ENCODE measurements at places on chromosomes 3 and 15.

DNA sequence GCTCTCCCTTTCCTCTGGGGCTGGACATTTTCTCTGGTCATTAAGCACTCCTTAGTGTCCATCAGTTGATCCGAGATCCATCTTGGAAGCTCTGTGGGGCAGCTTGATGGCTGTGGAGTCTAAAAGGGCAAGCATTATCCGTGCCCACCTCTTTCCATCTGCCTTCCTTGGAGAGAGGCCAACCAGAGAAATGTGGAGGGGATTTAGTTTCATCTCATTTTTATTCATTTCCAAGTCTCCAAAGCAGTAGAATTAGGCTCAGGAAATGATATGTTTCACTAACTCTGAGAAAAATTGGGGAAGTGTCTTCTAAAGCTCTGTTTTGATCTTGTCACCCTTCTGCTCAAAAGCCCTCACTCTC lies 95.9 kb upstream of the KLHL25 start:
- no peak for DNase-seq

- DNase-seq, result no peak
Observed at GRCh38 chr15:85118173-85118572, 136.5 kb downstream of the PDE8A start.

GRCh38 chr3:155742349-155742965 lies 2.4 kb downstream of the PLCH1 start:
- no peak for DNase-seq

DNA sequence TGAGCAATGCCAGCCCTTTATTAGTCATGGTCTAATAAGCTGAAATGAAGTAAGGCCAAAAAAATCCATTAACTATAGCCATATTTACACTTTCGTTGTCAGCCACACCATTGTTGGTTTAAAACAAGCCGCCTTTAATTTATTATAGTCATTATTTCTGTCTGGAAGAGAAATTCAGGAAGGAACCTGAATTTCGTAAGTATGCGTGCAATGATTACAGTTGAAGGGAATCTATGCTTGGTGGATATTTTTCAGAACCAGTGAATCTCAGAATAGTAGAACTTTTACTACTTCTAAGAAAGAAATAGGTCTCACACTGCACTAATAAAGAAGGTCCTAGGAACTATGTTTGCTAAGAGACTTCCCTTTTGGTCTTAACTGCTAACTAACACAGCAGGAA lies 59.1 kb downstream of the FAM43A start:
- no peak for DNase-seq

DNA sequence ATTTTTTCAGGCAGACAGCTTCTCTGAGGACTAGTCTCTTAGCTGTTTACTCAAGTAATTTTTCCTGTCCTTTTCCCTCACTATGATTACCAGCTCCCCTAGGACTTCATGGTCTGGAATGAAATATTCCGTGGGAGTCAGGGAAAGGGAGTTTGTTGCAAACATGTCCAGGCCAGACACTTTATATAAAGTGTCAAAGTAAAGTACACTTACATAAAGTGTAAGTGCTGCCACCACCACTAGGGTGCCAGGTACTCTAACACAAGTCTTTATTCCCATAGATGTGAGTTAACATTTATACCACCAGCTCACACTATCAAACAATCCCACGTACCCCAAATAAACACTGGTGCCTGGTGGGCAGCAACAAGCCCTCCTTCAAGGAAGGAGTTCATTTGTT lies 179.8 kb downstream of the SNRPN start:
- no peak for DNase-seq

DNA sequence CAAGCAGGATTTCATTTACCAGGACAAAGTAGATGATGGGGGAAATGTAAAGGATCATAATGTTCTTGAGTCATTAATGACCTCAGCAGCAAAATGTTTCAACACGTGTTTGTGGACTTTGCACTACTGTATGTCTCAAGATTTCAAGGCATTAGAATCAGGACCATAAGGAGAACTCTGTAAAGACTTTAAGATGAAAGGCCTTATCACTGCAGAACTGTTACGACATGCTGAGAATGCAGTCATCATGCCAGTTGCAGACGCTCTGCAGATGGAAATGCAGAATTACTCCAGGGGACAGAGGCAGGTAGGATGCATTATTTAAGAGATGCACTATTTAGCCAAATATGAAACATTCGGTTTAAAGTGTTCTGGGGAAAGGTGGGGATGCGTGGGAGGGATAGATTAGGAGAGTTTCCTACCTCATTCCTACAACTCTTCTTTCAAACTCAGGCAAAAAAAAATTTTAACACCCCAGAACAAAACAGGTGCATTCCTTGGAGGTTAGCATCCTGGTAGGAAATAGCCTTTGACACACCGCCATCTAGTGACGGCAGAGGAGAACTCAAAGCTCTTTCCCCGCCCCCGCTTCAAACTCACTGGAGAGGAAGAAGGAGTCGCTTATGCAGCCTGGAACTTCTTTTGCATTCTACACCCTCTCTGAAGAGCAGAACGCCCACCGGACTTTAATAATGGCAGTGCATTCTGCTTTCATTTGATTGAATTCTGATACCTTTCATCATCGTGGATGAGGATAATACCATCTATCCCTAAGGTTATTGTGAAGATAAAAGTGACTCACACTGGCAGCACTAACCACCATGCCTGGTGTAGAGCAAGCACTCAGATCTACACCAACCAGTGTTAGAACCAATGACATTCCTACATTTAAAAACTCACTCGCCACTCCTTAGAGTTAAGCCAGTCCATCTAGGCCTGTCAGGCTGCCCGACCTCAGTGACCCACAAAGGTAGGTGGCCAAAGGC lies 43.1 kb upstream of the TOPAZ1 start:
- peak; percentile 76 for DNase-seq

- no peak for DNase-seq
Observed at GRCh38 chr3:174710612-174711011, 148.5 kb upstream of the NAALADL2 start.

DNA sequence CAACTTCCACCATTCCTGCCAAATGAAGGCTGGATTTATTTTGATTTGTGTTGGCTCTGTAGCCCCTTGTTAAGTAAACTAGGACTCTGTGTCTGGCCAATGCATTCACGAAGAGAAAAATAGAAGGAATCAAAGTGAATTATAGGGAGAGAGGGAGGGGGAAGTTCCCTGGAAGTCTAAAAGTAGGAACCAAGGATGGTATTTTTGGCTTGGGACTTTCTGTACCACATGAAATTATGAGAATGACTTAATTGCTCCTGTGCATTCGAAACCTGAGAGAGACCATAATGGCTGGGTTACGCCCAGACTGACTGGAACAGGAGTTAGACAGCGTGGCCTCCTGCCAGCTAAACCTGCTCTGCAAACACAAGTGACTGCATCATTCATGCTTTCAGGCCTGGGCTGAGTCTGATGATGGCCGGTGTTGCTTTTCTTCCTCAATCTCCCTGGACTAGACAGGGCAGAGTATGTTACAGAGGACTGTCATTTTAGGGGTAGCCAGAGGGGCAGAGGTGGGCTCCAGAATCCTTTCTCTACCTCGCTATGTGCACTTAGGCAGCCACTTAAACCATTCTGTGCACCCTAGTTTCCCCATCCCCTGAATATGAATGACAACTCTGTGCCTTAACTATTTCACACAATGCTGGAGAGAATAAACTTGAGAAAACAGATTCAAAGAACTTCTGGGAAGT lies 58.9 kb downstream of the MYO1E start:
- no peak for DNase-seq

DNA sequence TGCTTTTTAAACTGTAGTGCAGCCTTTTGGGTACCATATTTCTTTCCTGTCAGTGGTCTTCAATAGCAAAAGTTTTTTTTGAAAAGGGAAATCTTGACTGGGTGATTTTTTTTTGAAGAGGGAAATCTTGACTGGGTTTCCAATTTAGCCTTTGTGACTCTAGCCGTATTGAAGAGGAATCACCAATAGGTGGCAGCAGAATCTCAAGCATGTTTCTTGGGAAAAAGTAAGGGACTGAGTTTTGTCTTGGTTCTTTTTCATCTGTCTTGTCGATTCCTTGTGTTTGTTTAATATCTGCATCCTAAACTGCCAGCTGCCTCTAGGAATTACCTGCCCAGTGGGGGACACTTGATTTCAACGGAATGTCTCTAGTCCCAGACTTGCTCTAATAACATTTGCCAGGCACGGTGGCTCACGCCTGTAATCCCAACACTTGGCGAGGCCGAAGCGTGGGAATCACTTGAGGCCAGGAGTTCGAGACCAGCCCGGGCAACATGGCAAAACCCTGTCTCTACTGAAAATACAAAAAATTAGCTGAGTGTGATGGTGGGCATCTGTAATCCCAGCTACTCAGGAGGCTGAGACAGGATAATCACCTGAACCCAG lies 89.2 kb downstream of the RBPMS2 start:
- peak; percentile 52 for DNase-seq

DNA sequence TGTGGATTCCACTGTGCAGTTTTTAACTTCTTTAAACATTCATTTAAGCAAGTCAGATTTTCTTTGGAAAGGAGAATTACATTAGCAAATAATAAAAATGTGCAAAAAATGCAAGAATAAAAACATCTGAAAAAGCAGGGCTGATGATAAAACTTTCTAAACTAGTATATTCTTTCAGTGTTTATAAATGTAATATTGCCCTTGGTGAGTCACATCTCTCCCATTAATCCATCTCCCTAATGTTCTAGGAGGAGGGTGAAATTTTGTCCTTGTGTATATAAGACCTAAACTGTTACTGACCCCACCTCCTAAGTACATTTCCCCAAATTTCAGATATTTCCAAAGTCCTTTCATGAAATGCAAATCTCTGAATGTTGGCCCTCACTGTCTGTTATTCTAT lies 28.5 kb upstream of the DCUN1D1 start:
- DNase-seq, result no peak

GRCh38 chr15:99955181-99955525 lies 221.9 kb upstream of the LYSMD4 start:
- no peak for DNase-seq

DNA sequence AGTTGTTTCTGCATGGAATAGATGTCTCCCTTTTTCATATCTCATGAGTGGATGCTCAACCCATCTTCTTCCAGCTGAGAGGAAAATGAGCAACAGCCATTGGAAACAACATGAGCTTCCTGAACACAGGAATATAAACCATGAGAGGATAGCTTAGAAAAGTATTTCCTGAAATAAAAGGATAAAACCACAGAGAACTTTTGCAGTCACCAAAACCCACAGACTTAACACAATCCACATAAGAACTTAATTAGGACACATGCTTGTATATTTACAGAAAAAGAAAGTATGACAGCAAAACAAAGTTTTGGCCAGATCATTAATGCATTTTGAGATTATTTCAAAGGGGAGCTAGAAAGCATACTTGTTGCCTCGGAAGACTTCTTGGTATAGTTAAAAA lies 180.5 kb upstream of the RASGRP1 start:
- no peak for DNase-seq

DNA sequence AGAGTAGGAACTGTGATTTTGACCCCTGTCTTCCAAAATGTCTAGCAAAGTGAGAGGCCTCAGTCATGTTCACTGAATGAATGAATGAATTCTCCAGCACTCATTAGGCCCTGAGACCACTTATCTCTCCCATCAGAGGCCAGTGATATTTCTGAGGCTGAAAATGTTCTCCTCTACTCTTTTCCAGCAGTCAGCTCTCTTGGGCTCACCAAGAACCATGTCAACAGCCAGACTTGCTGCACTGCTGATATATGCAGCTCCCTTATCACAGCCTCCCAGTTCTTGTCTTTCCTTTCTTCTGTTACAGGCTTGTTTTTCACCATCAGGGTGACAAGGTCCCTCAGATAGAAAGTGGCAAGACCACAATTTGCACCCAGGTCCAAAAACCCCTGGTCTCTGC lies 28.7 kb upstream of the MFSD1 start:
- DNase-seq, result no peak

GRCh38 chr15:56963126-56963525 lies 44.7 kb downstream of the TCF12 start:
- DNase-seq, result no peak

DNA sequence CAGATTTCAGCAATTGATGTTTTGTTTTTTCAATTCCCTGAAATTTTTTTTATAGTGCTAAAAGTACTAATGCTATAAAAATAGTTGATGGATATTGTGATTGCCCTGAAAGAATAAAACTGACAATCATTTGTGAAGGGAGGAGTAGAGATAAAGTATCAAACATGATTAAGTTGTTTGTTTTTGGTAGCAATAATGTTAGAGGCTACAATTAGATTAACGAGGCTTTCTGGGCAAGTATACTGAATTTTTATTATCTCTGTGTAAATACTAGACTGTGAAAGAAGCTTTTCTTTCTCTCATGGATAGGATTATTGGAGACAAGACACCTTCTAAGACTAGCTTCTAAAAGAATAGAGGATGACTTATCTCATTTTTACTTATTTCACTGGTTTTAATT lies 15.6 kb downstream of the NR1D2 start:
- DNase-seq, result no peak

DNA sequence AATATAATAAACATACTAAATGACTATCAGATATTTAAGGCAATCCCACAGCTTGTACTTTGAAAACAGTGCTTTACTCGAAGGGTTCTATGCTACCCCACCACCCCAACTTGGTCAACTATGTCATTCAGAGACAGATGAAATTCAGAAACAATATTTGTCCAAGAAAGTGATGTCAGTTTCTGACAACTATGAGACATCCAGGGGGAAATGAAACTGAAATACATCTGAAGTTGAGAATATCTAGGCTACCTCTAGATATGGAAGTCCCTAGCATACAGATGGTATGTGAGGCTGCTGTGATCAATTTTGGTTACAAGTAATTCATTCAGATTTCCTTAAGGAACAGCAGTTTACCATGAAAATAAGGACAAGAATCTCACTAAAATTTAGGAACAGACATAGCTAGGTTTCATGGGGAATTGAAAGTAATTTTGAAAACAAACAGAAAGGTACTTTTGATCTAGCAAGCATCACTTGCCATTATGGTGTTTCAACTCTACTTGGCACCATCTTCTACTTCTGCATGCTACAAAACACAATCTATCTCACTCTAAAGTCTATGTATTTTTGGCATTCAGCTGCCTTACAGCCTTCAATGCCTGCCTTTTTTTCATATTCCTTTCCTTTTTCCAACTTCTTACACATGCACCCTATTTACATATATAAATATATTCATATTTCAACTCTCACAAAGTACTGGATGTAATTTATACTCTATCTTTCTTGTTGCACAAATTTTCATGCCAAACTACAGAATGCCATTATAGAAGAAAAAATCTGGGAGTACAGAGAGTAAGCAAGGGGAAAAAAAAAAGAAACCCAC lies 21.7 kb downstream of the ATG3 start:
- no peak for DNase-seq

DNA sequence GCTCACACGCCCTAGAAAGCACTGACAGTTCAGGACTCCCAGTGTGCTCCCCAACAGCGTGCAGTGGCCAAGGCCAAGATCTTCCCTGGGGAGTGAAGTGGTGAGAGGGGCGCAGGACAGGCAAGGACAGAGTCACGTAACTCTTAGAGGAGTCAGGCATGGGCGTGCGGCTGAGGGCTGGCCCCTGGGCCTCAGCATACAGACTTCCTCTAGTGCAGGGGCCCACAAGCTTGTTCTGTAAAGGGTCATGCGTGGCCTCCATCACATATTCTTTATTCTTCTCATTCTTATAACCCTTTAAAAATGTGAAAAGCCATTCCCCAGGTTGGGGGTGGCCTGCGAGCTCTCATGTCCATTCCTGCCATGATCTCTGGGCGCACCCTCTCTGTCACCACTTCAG lies 25.2 kb downstream of the TMEM43 start:
- DNase-seq, result no peak

GRCh38 chr3:77889616-77890015 lies 849.7 kb downstream of the ROBO2 start:
- no peak for DNase-seq

Data from endothelial cell (in vitro differentiated cells).